ENCODE measurements at places on chromosomes 7 and 10. TPM values are rescaled to one million over a fixed set of nuclear protein-coding genes. Genes with fewer than 3 reads are reported as not detected.
A peak's percentile ranks its signal among the peaks of the same experiment; 100 is the strongest.

Gene GIMAP7
- not detected for total RNA-seq

DNA sequence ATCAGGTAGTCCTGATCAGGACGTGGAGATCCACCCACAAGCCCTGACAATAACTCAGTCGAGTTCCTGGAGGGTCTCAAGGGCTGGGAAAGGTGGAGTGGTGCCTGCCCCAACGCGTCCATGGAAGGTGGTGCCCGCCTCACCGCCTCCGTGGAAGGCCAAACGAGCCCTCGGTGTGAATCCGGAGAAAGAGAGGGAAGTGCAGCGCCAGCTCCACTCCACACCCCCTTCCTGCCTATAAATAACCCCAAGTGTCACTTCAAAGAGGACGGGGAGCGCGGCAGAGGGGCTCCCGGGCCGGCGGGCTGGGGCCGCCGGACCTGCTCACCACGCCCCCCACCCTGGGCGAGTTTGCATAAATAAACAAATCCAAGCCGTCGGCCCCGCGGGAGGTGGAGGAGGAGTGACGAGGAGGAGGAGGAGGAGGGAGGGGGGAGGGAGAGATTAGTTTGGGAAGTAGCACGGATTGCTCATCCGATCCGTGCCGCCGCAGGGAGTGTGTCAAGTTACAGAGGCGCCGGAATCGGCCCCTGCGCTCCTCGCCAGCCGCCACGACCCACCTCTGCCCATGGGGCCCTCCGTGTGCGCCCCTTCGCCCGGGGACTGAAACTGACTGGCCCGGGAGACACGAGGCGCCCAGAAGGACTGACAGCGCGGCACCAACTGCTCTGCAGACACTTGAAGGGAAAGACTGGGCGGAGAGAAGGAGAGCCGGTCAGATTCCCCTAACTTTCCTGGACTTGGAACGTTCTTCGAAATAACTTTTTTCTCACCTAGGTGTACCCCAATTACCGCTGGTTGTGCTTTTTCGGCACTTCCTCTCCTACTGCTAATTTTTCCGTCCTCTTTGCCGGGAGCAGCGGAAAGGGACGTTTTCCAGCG is at the start of gene COL13A1:
Gene COL13A1, plus strand, starts transcription at position 473 of the 882 bp plus-strand sequence. CDS start 518 bp downstream, outside the sequence.
- DNase-seq = peak; percentile 95

DNA sequence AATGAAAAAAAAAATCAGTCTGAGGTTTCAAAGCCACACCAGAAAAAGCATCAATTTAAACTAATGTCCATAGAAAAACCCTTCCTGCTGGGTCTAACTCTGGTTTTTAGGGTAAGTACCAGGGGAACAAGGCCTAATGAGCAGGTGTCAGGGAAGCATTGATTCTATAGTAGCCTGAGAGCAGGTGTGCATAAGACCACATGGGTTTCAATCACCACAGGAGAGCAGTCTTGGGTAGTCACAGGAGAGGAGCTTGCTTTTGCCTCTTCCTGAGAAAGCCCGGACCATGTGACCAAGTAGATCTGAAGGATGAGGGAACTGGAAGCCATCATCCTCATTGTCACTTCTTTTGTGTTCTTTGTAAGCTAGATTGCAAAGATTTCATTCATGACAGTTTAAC is 66.3 kb upstream of the AGK start:
- DNase-seq = no peak

GRCh38 chr10:1668399-1668798 is 68.9 kb downstream of the ADARB2 start:
- DNase-seq = no peak

DNA sequence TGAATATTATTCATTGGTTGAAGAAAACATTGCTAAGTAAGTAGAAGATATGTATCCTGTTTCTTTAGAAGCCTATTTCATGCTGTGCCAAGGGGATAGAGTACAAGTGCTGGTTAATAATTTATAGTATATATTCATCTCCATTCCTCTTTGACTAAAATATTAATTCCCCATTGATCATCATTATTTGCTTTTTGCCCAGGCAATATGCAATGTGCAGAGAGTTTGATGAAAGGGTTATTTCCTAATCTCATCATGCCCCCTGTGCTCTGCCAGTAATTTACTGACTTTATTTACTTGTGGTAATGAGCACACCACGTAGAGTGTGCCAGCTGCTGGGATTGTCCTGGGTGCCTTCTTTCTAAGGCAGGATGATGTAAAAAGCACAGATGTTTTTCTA is 180.9 kb downstream of the REEP3 start:
- no peak for DNase-seq

DNA sequence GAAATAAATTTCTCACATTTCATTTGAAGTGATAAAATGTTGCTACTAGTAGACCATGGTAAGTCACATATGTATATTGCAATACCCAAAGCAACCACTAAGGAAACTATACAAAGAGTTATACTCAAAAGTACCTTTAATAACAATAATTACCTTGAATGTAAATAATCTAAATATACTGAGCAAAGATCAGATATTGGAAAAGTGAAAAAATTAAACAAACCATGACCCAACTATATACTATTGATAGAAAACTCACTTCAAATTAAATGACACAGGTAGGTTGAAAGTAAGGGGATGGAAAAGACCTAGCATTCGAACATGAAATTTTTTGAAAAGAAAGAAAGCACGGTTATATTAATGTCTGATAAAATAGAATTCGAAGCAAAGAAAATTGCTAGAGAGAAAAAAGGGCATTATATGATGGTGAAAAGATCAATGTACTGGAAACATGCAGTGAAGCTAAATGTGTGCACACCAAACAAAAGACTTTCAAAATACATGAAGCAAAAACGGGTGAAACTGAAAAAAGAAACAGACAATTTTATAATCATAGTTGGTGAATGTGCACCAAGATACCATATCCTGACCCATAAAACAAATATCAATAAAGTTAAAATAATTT is 29.1 kb downstream of the TFPI2 start:
- DNase-seq = no peak

DNA sequence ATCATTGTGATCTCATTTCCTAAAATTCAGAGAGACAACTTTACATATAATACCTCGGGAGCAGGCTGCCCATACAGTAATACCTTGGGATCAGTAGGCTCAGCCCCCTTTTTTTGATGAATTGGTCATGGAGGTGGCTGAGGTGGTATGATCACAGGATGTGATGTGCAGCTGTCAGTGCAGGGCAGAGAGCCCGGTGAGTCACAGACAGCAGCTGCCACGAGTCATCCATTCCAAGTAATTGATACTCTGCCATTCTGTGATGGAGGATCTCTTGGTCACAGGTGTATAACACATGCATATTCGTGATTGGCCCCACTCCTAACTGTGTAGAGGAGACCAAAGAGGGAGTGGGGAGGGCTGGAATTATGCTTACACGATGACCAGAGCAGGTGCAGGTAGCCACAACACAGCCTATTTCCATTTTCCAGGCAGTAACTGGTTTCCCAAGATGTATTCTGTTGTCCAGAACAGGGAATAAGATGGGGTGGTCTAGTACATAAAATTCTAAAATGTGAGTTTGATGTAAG is 14.1 kb downstream of the NRCAM start:
- DNase-seq = no peak

DNA sequence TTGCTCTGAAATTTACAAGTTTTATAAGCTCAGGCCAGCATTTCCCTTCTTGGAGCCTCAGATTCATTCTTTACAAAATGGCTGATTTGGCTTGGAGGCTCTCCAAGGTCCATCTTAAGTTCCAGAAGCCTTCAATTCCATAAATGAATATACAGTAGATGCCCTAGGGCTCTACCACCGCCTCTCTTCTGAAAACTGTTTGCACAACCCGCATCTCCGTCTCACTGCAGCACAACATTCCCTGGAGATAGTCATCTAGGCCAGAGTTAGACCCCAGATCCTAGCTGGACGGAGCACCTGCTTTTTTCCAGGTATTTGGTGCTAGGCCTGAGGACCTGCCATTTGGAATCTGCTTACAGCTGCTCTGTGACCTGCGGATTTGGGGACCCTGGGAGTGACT is 50.5 kb upstream of the NRP1 start:
- no peak for DNase-seq

GRCh38 chr7:151124899-151125399 is 38.7 kb downstream of the AGAP3 start:
- DNase-seq = no peak

DNA sequence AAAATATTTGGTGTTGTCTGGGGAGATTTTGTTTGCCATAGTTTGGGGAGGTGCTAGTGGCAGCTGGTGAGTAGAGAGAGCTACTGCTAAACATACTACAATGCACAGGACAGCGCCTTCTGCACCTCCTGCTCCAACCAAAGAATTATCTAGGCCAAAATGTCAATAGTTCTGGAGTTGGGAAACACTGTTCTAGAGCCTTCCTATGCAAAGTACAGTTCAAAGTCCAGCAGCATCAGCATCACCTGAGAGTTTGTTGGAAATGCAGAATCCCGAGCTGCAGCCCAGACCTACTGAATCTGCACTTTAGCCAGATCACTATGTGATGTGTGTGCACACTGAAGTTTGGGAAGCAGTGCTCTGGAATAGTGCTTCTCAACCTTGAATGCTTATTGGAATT is 290.7 kb downstream of the TCF7L2 start:
- DNase-seq = no peak

DNA sequence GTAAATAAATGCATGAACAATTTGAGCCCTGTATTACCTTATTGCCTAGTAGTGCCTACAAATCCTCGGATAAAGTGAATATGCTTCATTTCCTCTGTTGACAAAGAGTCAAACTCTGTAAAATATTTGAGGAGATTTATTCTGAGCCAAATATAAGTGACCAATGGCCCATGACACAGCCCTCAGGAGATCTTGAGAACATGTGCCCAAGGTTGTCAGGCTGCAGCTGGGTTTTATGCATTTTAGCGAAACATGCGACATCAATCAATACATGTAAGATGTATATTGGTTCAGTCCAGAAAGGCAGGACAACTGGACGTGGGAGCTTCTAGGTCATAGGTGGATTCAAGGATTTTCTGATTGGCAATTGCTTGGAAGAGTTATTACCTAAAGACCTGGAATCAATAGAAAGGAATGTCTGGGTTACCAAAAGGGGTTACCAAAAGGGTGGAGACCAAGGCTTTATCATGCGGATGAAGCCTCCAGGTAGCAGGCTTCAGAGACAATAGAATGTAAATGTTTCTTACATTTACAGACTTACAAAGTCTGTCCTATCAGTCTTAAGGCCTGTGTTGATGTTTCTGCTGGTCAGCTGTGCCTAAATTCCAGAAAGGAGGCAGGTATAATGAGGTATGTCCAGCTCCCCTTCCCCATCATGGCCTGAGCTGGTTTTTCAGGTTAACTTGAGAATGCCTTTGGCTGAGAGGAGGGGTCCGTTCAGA is 220.1 kb upstream of the FZD1 start:
- peak; percentile 35 for DNase-seq
